ENCODE measurements at places on chromosomes 4 and X.

GRCh38 chr4:78525559-78525958 is 26.0 kb upstream of the ANXA3 start:
- DNase-seq: no peak

DNA sequence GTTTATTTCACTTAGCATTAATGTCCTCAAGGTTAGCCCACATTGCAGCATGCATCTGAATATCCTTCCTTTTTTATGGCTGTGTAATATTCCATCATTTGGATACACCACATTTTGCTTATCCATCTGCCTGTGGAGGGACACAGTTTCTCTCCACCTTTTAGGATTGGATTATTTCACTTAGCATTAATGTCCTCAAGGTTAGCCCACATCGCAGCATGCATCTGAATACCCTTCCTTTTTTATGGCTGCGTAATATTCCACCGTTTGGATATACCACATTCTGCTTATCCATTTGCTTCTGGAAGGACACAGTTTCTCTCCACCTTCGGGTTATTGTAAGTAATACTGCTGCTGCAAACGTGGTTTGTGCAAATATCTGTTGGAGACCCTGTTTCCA is 110.0 kb downstream of the DHRSX start:
- no peak for DNase-seq

DNA sequence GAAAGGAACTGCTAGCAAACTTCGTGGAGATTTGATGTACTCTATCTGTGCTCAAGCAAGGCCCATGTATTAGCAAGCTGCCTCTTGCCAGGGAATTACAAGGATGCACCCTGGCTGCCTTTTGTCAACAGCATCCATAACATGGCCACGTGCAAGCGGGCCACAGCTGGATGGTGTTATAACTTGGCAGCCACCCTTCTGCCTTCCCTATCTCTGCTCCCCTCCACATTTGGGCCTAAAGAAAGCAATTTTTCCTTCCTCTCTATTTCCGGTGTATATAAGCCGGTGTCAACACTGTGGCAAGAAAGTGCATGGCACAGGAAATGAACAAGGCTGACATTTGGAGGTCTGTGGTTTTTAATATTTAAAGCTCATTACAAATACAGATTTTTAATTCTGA is 94.8 kb downstream of the CLNK start:
- no peak for DNase-seq

DNA sequence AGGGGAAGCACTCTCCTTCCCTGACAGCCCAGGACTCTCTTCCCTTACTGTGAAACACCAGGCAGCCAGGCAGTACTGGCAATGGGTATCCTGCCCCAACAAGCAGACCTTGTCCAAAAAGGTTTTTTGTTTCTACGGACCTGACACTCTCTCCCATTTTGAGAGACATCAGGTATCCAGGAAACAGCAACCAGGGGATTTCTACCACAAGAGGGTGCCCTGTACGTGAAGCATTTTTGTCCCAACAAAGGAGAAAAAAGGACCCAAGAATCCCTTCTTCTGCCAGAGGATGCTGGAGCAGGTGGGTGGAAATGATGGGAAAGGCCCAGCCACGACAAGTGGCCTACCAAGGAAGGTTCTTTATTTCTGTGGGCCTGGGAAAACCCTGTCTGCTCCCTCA is 65.7 kb upstream of the FGF13 start:
- no peak for DNase-seq

GRCh38 chr4:107751670-107752069 is 31.6 kb upstream of the PAPSS1 start:
- no peak for DNase-seq

DNA sequence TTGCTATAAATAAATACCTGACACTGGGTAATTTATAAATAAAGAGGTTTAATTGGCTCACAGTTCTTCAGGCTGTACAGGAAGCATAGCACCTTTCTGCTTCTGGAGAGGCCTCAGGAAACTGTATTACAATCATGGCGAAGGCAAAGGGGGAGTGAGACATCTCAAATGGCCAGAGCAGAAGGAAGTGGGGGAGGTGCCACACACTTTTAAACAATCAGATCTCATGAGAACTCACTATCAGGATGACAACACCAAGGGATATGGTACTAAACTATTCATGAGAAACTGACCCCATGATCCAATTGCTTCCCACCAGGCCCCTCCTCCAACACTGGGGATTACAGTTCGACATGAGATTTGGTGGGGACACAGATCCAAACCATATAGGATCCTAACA is 11.7 kb upstream of the TCEAL9 start:
- DNase-seq: no peak

- no peak for DNase-seq
These were observed 86.6 kb downstream of the NR3C2 start for GRCh38 chr4:148355442-148356123.

DNA sequence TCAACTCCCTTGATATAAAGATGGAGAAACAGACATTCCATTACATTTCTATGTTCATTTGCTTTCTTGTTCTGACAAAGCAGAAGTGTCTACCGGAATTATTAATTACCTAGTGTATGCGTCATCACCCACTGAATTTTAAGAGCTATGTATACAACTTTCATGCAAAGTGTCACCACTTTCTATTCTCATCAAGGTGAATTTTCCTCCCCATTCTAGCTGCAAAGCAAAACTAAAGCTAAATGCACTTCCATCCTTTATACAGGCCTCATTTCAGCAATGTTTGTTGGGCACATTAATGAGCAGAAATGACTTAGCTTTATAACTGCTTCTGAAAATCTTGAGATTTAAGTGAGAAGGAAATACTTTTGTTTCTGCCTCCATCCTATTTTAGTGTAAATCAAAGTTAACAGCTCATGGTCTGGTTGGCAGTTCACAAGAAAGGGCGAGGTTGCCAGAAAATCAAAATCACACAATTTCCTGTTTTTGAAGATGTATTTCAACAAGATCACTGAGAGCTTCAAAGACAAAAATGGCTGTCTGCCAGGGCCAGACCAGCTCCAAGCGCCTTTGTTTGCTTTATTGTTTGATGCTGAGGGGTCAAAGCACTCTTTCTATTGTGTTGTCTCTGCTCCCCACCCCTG is 7.2 kb upstream of the FAM9C start:
- DNase-seq: no peak

- peak; percentile 79 for DNase-seq
These were observed 14.2 kb upstream of the IL3RA start for GRCh38 chrX:1322393-1322792.

- no peak for DNase-seq
These were observed 131.7 kb downstream of the DCK start for GRCh38 chr4:71125137-71125536.

GRCh38 chr4:147581606-147582350 is 35.4 kb upstream of the TMEM184C start:
- DNase-seq: no peak

GRCh38 chr4:67929426-67929825 is 33.9 kb downstream of the TMPRSS11A start:
- DNase-seq: no peak

DNA sequence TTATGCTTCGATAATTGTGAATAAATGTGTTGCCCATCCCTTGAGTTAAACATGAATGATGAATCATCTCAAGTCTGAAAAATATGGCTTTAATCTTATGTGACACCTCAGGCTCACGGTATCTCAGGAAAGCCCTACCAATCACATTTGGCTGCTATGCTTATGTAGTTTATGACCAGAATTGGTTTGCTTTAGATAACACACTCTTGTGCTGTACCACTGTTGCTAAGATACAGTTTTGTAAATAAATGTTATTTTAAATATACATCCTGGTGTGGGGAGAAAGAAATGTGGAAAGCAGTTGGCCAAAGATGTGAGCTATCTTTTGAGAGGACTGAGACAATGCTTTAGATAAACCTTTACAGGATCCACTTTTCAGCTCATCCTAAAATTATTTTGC is 63.2 kb downstream of the NPY1R start:
- DNase-seq: no peak

- DNase-seq: no peak
These were observed 303.9 kb downstream of the ASMT start for GRCh38 chrX:1918780-1919179.

GRCh38 chrX:107978071-107978470 is 4.1 kb downstream of the TEX13B start:
- DNase-seq: no peak

- no peak for DNase-seq
These were observed 18.9 kb downstream of the UPF3B start for GRCh38 chrX:119833905-119834304.

DNA sequence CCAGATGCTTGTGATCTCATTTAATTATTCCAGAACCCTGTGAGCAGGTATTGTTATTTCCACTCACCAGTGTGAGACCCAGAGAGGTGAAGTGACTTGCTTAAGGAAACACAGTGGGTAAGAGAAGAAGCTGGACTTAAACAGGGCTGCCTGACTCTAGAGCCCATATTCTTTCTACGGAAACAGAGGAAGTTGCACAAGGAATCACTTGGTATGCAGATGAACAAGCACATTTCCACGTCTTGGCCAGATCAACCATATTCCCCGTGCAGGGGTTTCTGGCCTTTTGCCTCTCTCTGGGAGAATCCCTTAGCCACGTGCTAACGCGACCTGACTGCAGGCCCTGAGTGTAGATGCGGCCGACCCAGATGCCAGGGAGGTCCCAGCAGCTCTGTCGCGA is 195.5 kb upstream of the ATP6AP2 start:
- DNase-seq: peak; percentile 30

GRCh38 chr4:110195561-110196205 is 2.7 kb downstream of the ELOVL6 start:
- DNase-seq: no peak

GRCh38 chrX:716136-716535 is 85.5 kb downstream of the SHOX start:
- DNase-seq: no peak
